ENCODE measurements at places on chromosomes 13 and 19.
A peak's percentile ranks its signal among the peaks of the same experiment; 100 is the strongest.

GRCh38 chr13:21458813-21459701 is at the start of gene ZDHHC20:
Gene ZDHHC20, minus strand, starts transcription at chr13:21459303. Its CDS starts 132 bp downstream, at chr13:21459171.
- peak; percentile 95 for DNase-seq

GRCh38 chr13:60397704-60398378 is 821 bp downstream of the TDRD3 start:
- peak; percentile 76 for DNase-seq

GRCh38 chr19:10769533-10770491 is 51.9 kb downstream of the DNM2 start:
- DNase-seq: no peak

GRCh38 chr13:74074723-74075122 is 59.5 kb downstream of the KLF12 start:
- DNase-seq: no peak

DNA sequence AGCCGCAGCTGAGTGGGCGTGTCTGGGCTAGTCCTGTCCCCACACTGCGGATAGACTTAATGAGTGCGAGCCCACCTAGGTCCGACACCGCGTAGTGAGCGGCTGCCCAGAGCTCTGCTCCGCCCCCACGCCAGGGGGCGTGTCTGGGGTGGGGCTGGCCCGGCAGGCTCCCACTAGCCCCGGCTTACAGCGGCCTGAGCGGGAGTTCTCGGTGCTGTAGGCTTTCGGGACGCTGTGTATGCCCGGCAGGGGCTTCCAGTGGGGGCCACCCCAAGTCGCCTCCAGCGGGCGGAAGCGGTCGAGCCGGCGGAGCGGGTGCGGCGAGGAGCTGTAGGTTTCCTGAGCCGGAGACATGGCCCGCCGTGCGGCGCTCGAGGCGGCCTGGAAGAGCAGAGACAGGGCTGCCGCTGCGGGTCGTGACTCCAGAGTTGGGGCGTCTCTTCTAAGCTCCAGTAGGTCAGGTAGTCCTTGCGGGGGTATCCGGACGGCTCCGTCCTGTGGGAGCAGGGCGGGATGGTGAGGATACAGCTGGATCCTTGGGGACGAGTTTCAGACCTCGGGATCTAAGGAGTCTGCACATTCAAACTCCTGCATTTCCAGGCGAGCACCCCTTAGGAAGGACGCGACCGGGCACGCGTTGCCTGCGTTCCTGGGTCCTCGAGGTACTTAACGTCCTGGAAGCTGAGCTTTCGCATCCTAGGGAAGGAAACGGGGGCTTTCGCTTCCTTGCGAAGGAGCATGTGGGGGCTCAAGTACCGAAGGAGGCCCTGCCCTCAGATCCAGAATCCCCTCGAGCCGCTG is 1.2 kb downstream of the CGB7 start:
- DNase-seq: peak; percentile 76

GRCh38 chr13:94329277-94329676 is 150.2 kb downstream of the DCT start:
- DNase-seq: no peak

- no peak for DNase-seq
Measured at GRCh38 chr19:57560049-57560491, 407 bp upstream of the ZNF550 start.

- DNase-seq: no peak
Measured at GRCh38 chr13:109165417-109165904, 536.0 kb downstream of the MYO16 start.

GRCh38 chr13:90896002-90896401 is 451.5 kb upstream of the MIR17HG start:
- no peak for DNase-seq

DNA sequence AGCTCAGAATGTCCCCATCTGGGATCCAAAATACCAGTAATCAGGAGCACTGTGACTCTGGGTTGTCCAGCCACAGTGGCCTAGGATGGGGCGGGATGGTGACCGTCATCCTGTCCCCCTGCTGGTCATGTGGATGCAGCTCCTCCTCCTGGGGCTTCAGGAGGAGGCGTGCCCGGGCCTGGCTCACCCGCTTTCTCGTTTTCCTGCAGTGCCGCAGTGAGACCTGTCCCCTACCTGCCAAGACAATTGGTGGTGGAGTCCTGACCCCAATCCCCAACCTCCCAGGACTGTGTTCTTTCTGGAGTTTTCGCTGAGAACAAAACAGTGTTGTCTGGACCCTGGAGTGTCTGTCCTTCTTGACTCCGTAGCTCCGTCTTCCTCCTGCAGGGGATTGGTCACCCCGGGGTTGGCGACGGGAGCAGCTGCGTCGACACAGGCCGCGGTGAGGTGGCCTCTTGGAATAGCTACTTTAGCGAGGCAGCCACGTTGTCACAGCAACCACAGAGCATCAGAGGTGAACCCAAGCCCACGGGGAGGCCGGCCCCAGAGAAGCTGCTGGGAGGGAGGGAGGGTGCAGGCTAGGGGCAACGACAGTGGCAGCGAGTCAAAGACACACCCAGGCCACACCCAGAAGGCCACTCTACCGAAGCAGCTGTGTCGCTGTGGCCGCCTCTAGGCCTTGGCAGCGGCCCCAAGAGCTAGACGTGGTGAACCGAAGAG is 10.2 kb upstream of the EMC10 start:
- no peak for DNase-seq

DNA sequence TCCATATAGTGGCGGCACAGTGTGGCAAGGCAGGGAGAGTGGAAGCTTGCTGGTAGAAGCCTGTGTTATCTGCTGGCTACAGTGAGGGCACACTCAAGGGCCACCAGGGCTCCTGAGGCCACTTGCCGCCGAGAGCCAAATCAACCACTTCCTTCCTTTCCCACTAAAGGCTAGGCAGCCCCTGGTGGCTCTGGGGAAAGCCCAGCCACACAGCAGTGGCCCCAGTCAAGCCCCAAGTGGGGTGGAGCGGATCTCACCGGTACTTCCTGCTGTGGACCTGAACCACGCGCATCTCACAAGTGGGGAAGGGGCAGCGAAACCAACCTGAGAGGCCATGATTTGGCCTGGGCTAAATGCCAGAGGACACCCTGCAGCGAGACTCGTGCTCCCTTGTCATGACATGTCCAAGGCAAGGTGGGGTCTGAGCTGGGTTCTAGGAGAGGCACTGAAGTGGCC is 21.9 kb upstream of the SLC35E1 start:
- DNase-seq: peak; percentile 59

DNA sequence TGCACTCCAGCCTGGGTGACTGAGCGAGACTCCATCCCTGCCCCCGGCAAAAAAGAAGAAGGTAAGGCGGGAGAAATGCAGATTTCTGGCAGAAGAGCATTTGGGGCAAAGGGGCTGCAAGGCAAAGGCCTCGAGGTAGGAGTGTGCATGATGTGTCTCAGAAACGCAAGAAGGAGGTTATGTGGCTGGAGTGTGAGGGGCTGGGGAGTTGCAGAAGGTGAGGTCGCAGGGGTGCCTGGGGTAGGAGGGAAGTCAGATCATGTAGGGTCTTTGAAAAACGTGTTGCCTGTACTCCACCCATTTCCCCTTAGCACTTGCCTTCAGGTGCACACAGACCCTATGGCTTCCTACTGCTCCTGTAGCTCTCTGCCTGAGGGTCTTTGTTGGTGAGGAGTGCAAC is 29.9 kb downstream of the KCTD15 start:
- DNase-seq: no peak

GRCh38 chr19:38452430-38453366 is 19.2 kb downstream of the RYR1 start:
- DNase-seq: peak; percentile 50

DNA sequence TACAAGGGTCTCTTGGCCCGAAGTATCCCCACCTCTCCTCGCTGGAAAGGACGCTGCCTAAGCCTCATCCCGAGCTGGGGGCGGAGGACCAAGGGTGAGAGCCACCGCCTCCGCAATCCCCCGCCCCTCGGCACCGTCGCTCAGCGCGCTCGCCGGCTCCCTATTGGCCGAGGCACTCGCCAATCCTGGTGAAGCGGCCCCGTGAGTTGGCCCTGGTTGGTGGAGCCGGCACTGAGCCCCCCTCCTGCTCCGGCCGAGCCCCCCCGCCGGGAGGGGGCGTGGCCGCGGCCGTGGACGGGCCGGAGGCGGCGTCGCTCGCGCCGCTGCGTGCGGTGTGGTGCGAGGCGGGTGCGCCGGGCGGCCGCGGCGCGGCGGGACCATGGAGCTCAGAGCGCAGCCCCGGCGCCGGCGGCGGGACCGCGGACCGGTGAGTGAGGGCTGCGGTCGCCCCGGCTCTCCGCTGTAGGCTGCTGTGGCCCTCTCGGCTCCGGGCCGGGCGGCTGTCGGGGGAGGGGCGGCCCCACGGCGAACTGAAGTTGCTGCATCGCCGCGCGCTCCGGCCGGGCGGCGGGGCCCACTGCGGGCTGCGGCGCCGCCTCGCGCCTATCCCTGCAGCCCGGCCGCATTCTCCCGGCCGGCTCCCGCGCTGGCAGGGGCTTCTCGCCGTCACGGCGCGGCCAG is at the start of gene WASF3:
Gene WASF3 (plus strand): TSS at position 291 of the 681 bp plus-strand sequence. CDS start 84,588 bp downstream, outside the sequence.
- peak; percentile 71 for DNase-seq

- DNase-seq: no peak
Measured at GRCh38 chr13:49315036-49315565, 67.4 kb downstream of the CDADC1 start.

- DNase-seq: no peak
Measured at GRCh38 chr19:12034620-12035019, 859 bp downstream of the ZNF433 start.

DNA sequence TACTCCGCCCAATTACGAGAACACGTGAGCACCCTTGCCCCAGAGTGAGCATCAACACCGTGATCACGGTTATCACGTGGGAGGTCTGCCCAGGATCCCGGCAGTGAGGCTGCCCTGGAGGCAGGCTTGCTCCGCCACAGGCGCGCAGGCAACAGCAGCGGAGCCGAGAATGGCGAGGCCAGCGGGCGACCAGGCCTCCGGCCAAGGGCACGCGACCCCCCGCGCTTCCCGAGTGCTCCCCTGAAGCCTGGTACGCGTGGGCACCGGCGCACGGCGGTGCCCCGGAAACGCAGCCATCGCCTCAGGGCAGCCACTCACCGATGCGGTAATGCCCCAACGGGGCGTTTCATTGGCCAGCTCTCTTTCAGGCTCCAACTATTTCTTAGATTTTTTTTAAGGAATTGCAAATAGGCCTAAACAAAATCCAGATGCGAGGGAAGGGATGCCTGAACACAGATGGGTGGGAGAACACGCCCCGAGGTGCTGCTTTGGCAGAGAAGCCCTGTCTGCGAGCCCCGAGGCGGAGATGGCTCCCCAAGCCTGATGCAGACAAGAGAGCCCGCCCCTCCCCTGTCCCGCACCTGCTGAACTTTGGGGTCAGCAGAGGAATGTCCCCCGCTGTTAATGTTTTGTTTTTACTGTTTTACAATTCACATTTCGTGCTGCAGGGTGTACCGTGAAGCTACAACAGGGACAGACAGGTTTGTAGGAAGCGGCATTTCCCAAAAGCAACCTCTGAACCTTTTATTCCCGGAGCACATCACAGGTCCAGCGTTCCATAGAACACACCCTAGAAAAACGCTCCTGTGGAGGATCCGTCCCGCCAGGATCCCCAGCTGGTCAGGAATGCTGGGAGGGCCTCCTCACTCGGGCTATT is 132.7 kb downstream of the ZDHHC20 start:
- peak; percentile 49 for DNase-seq

DNA sequence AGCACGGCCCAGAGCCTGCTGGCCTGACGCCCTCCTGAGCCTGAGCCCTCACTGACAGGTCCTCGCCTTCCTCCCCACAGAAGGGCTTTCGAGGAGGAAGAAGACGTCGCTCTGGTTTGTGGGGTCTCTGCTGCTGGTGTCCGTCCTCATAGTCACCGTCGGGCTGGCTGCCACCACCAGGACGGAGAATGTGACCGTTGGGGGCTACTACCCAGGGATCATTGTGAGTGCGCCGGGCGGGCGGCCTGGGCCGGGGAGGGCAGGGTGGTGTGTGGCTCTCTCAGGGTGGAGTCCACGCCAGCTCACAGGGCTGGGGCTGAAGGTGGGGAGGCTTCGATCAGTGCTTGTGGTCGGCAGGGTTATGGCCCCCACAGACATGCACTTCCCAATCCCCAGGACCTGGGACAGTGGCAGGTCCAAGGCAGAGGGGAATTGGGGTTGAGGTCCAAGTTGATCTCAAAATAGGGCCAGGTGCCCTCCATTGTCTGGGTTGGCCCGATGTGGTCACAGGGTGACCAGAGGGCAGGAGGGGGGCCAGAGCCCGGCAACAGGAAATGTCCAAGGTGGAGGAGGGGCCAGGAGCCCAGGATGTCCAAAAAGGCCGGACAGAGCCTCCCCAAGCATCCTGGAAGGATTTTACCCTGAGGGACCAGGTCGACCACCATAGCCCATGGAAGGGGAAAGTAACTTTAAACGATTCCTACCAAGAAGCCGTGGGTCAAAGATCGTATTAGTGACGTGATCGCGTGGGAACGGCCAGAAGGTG is 7.2 kb downstream of the TMEM255B start:
- DNase-seq: no peak

DNA sequence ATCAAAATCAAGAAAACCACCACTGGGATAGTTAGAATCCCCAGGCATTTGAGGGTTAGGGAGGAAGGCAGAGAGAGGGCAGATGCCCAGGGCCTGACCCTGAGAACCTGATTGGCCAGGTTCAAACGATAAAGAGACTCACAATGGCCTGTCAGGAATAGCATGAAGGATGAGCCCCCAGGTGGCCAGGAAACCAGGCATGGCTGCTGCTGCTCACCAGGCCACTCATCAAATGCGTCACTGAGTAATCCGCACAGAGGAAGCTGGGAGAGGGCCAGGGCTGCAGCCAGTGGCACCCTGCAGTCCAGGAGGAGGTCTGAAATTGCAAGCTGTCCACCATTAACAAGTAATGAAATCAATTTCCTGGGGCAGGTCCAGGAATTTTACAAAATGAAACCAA is 111.3 kb downstream of the KATNAL1 start:
- DNase-seq: no peak

DNA sequence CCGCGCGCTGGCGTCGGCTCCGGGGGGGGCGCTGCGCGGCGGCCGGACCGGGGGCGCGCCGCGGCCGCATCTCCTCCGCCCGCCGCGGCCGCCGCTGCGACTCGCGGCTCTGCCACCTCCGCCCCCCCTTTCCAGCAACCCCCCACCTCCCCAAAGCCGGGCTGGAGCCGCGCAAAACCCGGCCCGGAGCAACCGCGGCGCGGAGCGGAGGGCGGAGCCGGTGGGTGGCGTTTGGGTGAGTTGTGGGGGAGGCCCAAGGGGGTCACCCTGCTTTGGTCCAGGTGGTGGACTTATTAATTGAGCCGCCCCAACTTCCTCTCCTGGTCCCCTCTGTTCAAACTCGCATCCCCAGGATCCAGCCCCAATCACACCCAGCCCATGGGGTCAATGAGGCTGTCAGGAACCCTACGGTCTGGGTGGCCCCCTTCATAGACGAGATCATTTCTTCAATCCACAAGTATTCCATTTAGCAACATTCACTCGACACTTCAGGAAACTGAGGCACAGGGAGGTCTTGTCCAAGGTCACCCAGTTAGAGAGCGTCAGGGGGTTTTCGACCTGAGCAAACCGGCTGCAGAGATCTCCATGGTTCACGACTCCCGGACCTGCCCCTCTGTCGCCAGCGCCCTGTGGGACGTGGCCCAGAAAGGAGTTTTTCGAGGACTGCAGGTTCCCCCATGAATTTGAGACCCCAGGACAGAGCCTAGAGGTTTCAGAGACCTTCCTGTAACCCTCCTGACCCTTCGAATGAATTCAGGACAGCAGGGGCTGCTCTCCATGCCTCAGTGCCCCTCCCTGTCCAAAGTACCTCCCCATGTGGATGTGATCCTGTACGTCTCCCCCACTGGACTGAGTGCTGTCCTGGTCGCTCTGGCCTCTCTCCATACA is 22.4 kb upstream of the SEMA6B start:
- DNase-seq: no peak

- DNase-seq: no peak
Measured at GRCh38 chr13:21744149-21744548, 73.3 kb downstream of the FGF9 start.

GRCh38 chr19:54633401-54633800 is 3.1 kb downstream of the LILRB1 start:
- DNase-seq: no peak

- DNase-seq: no peak
Measured at GRCh38 chr13:40595693-40596092, 70.7 kb downstream of the FOXO1 start.
